ENCODE measurements at places on chromosomes 2 and 18.

GRCh38 chr2:152376385-152376784 lies 41.4 kb downstream of the FMNL2 start:
- peak; percentile 84 for DNase-seq

- peak; percentile 29 for DNase-seq
These were observed 7.9 kb downstream of the PKP4 start for GRCh38 chr2:158464426-158465281.

DNA sequence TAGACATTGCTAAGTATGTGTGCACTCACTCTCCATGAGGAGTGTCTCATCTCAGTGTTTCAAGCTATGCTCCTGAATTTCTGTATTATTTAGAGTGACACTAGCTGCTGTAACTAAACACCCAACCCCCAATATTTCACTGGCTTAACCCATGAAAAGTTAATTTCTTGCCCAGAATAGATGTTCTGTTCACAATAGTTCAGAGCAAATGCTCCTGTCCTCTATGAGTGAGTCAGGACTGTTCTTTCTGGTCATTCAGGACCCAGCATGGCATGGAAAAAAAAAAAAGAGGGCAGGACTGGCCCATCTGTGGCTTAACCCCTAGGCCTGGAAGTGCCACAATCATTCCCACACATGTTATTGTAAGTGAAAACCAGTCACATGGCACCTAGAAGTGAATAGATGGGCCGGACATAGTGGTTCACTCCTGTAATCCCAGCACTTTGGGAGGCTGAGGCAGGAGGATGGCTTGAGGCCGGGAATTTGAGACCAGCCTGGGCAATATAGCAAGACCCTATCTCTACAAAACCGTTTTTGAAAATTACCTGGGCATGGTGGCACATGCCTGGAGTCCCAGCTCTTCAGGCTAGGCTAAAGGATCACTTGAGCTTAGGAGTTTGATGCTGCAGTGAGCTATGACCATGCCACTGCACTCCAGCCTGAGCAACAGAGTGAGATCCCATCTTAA lies 663.6 kb downstream of the IRS1 start:
- DNase-seq = no peak

DNA sequence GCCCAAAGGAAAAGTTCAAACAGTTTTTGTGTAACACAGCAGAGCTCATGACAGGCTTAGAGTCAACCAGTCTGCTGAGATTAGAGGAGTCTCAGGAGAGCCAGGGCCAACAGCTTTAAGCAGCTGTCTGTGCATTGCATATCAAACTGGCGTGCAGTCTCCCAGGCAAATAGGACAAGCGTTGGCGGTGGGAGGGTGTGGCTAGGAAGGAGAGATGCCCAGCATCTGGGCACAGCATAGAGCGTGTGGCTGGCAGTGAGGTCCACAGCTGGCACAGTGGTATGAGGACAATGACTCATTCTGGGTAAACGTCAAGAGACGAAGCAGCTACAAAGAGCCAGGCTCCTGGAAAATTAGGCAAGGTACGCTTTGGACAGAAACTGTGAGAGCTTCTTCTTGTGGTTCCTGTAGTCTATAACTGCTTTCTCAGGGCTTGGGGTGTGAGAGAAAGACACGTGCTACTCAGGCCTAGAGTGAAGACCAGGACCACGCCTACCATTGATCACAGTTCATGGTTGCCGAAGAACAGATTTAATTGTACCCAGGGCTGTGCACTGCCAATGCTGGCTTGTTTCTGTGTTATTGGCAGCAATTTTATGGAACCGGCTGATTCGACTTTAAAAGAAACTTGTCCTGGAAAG lies 14.8 kb downstream of the ZAP70 start:
- DNase-seq = no peak

Measured in trophoblast cell (in vitro differentiated cells and primary cell).